ENCODE measurements at places on chromosomes 5 and 9.

- DNase-seq = no peak
Observed at GRCh38 chr5:151949701-151950308, 25.2 kb upstream of the GLRA1 start.

DNA sequence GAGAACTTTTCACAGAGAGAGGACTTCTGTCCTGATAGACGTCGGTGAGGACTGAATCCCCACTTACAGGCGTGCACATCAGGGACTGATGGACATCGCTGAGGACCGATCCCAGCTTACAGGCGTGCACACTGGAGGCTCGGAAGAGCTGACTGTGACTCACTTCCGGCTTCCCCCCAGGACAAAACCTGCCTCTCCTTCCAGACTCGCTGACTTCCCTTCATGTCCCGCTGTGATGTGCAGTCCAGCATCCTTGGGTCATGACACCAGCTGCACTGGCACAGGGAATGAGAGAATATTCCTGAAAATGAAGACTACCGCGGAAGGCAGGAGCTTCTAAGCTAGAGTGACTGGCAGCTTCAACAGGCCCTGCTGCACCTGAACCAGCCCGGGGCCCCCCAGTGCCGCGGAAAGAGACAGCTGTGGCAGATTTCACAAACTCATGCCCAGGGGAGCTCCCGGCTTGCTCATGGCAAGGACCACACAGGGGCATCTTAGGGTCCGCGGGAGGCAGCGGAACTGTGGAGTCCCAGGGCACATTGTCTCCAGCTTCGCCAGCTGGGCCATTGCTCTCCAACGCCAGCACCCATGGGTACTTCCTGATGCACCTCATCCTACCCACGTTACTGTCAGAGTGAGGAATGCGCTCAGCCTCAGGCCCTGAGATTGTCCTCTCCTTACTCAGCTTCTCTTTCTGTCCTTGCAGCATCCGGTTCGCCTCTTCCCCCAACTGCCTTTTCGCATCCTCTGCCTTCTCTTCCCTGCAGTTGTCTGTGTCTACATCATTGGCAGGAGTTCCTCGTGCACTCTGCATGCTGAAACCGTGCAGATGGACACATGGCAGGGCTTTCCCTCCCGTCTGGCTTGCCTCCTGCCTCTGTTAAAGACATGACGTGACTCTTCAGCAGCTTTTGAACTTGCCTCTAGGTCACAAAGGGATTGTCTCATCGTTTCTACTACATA is 29.5 kb downstream of the SURF6 start:
- DNase-seq = no peak

DNA sequence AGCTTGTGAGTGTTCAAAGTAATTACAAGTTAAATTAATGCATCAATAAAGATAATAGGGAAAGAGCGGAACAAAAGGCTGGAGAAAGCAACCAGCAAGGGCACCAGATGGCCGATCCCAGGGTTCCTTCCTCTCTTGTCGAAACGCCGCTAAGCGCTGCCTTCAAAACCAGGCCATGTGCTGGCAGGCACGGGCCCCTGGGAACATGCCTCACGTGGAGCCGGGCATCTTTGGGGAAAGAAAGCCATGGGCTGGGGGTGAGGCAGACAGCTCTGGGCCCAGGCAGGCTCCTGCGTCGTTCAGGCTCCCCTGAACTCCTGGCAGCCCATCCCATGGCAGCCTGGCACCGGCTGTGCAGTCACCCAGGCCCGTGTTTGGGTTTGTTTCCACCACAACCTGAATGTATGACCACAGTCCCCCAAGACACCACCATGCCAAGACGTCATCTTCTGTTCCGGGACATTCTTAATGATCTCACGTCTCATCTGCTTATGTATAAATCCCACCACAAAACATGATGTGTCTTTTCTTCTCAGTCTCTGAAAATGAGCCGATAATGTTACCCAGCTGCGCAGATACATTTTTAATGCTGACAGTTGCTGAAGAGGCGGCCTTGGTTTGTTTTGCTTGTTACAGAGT is 110.4 kb upstream of the SARDH start:
- DNase-seq = no peak

DNA sequence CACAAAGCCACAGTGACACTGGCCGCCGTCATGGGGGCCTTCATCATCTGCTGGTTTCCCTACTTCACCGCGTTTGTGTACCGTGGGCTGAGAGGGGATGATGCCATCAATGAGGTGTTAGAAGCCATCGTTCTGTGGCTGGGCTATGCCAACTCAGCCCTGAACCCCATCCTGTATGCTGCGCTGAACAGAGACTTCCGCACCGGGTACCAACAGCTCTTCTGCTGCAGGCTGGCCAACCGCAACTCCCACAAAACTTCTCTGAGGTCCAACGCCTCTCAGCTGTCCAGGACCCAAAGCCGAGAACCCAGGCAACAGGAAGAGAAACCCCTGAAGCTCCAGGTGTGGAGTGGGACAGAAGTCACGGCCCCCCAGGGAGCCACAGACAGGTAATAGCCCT is 26.1 kb downstream of the HRH2 start:
- no peak for DNase-seq

GRCh38 chr5:112338681-112339337 is 80.3 kb downstream of the EPB41L4A start:
- peak; percentile 36 for DNase-seq

DNA sequence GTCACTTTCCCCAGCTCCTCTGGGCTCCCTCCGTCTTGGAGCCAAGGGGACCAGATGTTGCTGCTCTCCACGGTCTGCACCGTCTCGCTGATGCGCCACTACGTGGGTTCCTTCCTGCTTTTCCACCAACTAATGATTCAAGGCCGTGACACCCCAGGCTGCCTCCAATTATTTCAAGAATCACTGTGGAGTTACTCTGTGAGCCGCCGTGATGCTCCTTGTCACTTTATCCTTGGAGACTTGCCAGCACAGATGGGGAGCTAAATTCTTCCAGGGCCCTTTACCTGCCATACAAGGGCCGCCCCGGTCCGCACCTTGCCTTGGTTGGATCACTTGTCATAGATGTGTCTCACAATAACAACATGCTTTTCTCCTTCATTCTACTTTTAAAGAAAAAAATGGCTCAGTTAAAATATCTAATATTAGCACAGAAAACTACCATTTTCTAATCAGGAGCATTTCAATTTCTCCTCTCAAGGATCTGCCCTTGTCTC is 202.0 kb downstream of the FSTL4 start:
- no peak for DNase-seq

- DNase-seq = no peak
Observed at GRCh38 chr5:163916376-163916775, 411.0 kb downstream of the MAT2B start.

- no peak for DNase-seq
Observed at GRCh38 chr9:76351006-76351405, 43.2 kb downstream of the RFK start.

- no peak for DNase-seq
Observed at GRCh38 chr5:175493260-175493659, 14.9 kb downstream of the SFXN1 start.
